ENCODE measurements at places on chromosomes 13 and 19.

DNA sequence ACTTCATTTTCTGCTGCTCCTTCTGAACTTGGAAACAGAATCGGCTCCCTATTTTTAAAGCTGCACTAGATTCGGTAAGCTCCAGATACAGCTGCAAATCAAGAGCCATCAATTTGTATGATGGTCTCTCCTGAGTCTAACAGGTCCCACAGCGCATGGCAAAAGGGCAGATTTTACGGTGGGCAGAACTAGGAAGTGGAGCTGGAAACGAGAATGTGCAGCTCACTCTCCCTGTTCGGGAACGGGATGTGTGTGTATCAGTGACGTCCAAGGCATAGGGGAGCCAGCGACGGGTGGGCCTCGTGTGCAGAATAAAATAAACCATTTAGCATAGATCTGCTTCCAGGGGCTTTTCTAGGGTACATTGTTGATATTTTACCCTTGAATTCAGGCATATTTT, 74.2 kb downstream of the COL4A1 start:
- DNase-seq: peak; percentile 68

- DNase-seq: no peak
Measured at GRCh38 chr19:54949412-54949811, 2.1 kb upstream of the NLRP7 start.

- peak; percentile 46 for DNase-seq
Measured at GRCh38 chr19:45901912-45902650, at the start of gene MYPOP. TSS of gene MYPOP (minus strand) at chr19:45902613. CDS start at chr19:45901773, 840 bp downstream.

GRCh38 chr13:107808389-107808788, 406.9 kb downstream of the LIG4 start:
- DNase-seq: no peak

DNA sequence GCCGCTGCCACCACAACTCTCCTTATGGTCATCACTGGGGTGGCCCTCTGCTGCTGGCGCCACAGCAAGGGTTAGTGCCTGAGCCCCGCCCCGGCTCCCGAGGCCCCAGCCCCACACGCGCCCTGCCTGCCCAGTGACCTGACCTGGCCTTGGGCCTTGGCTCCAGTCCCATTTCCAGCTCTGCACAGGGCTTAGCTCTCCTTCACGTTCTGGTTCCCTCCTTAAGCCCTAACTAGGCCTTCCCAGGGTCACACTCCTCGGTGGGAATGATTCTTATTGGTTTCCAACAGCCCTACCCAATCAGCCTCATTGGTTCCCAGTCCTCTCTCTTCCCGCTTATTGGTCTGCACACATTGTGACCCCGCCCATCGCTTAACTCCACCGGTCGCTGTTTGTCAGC, 5.8 kb downstream of the KIRREL2 start:
- DNase-seq: no peak

GRCh38 chr13:48726711-48727110, 73.0 kb downstream of the CYSLTR2 start:
- no peak for DNase-seq

- no peak for DNase-seq
Measured at GRCh38 chr13:110559429-110559943, 2.0 kb downstream of the RAB20 start.

DNA sequence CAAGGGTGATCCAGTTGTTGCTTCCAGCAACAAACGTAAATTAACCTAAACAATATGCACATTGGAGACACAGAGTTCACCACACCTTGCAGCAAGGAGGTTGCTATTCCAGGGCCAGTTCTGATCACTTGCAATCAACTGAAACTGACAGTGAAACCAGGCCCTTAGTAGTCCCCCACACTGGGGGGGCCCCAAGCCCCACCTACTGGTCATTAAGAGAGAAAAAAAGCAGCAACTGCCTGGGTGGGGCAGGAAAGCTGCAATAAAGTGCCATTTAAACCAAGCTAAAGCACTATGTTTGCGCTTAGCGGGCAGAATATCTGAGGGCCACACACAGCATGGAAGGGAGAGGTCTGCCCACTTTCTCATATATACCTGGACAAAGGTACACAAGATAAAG, 51.5 kb downstream of the ATP7B start:
- DNase-seq: no peak

DNA sequence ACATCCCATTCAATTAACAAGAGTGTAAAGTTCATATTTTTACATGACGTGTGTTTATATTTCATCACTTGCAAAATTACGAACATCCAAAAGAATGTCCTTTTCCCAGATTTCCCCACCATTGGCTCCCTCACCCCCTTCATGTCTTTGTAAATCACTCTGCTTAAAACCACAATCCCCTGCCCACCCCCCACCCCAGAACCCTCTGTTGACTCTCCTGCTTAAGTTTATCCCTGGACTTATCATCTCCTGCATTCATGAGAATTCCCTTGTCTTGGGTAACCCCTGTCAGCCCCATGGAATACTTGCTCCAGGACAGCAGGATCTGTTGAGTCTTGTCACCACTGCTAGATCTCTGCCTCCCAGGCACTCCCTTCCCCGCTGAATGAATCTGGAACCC, 109.9 kb downstream of the COL4A1 start:
- DNase-seq: no peak

DNA sequence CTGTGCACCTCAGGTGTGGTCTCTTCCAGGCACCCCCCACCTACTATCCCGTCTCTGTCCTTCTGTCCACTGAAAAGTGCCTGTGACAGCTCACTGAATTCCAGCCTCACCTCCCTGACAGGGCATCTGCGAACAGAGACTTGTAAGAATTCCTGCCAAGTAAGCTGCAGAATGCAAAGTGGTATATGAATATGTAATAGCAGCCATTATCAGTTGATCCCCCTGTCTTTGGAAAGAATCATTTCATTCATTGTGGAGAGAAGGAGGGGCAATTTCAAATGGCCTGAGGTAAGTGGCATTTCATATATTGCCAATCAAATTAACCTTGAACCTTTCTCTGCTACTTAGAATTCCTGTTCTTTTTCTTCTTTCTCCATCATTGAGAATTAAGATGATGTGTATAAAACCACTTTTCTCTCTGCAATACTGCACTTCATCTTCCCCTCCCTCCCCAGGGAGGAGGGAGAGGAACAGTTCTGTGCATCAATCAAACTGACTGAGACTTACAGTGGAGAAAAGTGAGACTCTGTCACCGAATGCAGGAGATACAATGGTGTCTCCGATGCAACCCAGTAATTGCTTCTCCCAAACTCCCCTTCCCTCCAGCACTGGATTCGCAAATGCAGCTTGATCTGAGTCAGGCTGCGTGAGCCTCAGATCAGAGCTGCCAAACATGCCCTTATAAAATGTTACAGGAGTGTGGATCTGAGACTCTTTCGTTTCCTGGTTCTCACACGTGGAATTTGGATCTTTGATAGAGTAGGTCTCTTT, 91.7 kb downstream of the SLC10A2 start:
- DNase-seq: no peak

DNA sequence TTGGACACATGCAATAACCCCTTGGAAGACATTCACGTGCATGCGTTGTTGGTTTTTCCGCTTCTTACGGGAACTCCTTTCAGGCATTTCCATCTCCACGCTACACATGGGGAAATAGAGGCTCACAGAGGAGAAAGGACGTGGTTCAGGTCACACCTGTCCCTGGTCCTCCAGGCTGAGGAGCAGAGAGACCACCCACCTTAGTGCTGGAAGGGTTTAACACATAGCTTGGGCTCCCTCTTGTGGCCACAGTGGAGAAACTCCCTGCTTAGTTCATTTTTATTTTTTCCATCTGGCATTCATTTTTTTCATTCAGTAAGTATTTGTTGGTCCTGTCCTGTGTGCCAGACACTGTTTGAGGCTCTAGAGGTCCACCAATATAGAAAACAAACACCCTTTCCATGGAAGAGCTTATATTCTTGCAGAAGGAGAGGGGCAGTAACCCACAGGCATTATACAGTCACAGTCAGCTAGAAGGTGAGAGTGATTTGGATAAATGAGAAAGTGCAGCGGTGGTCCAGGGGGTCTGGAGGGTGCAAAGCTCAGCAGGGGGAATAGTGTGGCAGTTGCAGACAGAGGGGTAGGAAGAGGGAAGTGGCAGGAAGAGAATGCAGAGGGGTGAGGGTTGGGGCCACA, 24.2 kb upstream of the TTYH1 start:
- peak; percentile 60 for DNase-seq

DNA sequence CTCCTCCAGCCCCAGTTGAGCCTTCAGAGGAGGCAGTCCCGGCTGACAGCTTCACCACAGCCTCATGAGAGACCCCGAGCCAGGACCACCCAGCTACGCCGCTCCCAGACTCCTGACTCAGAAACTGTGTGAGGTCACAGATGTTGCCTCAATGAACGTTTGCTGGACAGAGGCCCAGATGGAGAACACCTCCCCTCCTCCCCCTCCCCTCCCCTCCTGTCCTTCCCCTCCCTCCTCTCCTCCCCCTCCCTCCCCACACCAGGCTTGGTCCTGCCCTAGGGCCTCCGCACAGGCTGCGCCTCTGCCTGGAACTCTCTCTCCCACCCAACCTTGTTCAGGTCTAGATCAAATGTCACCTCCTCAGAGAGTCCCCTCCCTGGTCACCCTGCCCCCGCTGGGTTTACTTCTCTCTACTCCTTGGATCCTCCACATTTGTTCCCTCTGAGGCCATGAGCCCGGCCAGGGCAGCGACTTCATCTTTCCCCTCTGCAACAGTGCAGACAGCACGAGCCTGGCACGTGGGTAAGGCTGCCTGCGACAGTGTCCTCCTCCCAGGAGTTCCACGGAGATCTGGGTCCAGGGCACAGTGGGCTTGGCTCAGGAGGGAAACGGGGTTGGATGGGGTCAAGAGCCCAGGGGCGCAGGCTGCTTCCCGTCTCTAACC, 17.4 kb downstream of the PIP5K1C start:
- peak; percentile 55 for DNase-seq

DNA sequence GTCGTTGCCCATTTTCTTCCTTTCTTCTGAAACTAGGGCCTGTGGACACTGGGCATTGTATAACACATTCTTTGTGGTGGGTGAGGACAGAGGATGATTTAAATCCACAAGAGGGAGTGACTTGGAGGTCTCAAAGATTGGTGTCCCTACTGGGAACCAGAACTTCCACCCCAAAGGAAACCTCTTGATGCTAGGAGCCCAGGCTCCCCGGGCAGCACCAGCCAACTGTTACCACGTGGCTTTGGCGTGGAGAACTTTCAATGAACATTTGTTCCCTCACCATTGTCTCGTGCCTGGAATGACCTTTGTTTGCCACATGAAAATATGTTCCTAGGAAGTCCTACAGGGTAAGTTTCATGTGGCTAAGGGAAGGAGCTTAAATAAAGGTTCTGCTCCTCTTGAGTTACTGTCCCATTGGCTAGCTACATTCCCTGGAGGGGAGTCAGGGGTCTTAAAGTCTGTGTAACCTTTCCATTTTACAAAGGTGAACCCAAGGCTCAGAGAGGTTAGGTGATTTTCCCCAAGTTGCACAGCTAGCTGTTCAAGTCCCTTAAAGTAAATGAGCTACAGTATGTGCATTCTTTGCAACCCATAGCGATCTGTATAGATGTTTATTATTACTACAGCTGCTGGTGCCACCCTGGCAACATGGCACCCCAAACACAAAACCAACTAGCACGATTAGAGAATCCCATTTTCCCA, 5.0 kb upstream of the CDX2 start:
- DNase-seq: no peak

GRCh38 chr13:25044071-25044470, 51.9 kb upstream of the PABPC3 start:
- DNase-seq: no peak

DNA sequence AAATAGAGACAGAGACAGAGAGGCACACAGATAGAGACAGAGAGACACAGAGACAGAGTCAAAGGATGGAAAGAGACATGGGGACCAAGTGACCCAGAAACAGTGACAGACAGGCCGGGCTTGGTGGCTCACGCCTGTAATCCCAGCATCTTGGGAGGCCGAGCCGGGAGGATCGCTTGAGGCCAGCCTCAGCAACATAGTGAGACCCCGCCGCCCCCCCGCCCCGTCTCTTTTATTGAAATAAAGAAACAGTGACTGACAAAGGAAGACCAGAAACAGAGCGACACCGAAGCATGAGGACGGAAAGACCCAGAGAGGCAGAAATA, 848 bp upstream of the NECTIN2 start:
- no peak for DNase-seq

DNA sequence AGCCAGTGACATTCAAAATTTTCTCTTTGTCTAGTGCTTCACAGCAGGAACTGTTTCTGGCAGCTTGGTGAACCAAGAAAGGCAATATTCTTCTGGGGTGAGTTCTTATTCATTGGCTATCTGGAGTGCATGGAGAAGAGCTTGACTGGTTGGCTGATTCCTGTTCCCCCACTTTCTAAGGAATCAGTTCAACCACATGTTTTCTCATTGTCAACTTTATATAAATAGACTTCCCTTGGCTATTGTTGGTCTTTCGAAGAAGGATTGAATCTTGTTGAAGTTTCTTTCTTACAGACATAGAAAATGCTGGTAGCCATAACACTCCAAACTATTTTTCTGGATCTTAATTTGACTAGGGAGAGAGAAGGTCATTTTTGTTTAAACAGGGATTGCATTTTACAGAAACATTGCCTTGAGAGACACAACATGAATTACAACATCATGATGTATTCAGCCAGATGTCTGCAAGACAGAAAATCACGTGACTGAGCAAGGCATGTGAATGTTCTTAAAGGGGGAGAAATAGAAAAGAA, 85.2 kb downstream of the EDNRB start:
- DNase-seq: no peak

- DNase-seq: no peak
Measured at GRCh38 chr19:2532252-2533071, 56.5 kb downstream of the GADD45B start.

DNA sequence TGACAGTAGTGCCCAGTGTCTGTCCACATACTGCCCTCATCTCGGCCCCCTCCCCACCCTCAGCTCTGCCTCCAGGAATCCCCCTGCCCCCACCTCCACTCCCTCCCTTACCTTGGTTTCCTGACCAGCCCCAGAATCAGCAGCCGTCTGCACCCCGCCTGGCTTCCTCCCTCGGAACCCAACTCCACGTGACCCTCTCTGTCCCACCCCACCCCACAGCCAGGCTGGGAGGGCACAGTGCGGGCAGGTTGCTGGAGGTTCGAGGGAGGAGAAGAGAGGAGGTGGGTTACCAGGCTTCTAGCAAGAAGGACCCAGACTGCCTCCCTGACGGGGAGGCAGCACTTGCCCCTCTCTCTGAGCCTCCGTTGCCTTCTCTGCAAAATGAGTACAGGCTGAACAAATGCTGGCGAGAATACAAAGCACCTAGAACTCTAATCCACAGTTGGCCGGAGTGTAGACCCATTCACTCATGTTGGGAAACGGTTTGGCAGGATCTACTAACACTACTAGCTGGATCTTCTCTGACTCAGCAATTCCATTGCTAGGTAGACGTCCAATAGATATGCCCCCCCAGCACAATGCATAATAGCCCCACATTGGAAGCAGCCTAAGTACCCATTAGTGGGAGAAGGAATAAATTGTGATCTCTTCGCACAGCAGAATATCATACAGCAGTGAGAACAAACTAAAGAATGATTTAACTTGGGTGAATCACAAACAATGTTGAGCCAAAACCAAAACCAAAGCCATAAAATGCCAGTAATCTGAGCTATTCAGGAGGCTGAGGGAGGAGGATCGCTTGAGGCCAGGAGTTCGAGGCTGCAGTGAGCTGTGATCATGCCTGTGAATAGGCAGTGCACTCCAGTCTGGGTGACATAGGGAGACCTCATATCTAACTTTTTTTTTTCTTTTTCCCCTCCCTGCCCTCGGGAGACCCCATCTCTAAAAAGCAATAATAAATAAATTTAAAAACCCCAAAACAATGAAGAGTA, at the start of gene RASAL3:
RASAL3 (minus strand) TSS at position 151 of the 992 bp plus-strand sequence. CDS start 186 bp downstream, outside the sequence.
- no peak for DNase-seq

All from left hindlimb (tissue), 1 donor.